ENCODE measurements at places on chromosomes 1 and 21.

DNA sequence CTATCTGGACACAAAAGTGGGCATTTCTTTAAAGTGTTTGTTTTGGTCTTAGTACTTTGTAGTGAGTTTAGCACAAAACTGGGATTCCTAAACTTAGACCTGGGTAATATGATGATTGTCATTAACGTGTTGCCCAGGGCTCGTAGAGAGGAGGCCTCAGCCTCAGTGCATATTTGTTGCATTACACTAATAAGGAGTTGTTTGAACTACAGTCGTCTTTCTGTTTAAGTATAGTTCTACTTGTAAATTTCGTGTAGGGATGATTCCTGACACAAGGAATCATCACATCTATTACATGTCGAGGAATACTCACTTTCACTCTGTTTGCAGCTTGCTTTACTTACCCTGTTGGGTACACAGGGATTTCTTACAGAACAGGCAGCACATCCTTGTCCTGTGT is 85.0 kb downstream of the PRDM2 start:
- no peak for DNase-seq

DNA sequence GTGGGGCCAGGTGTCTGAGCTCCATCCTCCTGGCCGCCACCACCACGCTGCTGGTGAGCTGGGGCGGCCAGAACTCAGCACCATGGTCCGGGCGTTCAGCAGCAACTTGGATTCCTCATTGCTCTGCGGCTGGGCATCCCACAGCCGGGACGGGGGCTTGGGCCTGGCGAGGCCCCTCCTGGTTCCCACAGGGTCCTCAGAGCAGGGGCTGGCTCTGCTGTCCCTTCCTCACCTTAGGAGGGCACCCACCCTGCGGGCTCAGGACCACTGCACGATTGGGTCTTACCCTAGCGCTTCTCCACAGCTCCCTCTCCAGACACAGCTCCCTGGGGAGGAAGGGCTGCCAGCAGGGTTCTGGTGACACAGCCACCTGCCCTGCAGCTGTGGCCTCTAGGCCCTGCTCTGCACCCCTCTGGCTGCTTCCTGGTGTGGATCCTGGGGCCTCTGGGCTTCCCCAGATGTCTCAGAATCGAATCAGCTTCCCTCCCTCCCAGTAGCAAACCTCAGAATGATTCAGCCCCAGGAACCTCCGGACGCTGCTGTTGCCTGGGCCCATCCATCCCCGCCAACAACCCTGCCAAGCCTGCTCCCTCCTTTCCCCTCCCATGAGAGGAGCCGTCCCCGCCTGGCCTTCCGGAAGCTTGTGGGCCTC is 25.0 kb downstream of the CRYAA start:
- DNase-seq: no peak

GRCh38 chr1:60008500-60008899 is 65.1 kb downstream of the C1orf87 start:
- no peak for DNase-seq

- DNase-seq: no peak
Observed at GRCh38 chr1:16181887-16182719, 26.2 kb upstream of the EPHA2 start.

- peak; percentile 49 for DNase-seq
Observed at GRCh38 chr1:94974241-94974640, 47.3 kb upstream of the CNN3 start.

DNA sequence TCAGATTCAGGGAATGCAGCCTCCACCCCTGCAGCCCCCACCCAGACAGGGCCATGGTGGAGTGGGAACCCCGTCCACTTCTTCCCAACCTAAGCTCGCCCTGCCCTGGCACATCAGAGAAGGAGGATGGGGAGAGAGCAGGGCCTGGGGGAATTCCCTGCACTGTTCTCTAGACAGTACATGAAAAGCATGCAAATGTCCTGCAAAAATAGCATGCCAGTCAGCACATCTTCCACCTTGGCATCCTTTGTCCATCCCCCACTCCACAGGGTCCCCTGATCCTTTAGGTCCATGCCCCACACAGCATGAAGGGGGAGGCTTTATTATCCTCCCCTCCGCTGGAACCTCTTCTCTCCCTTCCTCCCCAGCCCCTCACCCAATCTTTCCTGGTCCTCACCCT is 35.0 kb upstream of the RD3 start:
- no peak for DNase-seq

- DNase-seq: no peak
Observed at GRCh38 chr1:110774398-110774797, 98.5 kb upstream of the CD53 start.

DNA sequence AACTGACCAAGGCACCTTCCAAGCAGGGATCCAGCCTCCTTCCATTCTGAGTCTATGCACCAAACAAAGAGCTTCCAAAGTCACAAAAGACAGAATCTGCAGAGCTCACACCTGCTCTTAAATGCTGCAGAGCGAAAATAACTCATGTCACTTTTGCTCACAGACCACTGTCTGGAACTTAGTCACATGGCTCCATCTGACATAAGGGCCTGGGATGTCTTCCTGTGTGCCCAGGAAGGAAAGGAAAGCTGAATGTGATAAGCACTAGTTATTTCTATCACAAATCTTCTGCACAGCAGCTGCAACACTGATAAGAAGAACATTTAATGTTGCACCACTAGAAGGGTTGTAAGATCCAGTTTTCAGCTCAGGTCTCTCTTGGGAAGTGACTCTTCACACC is 39.5 kb upstream of the SGIP1 start:
- DNase-seq: no peak

- DNase-seq: no peak
Observed at GRCh38 chr1:88802950-88803349, 88.4 kb downstream of the GTF2B start.

DNA sequence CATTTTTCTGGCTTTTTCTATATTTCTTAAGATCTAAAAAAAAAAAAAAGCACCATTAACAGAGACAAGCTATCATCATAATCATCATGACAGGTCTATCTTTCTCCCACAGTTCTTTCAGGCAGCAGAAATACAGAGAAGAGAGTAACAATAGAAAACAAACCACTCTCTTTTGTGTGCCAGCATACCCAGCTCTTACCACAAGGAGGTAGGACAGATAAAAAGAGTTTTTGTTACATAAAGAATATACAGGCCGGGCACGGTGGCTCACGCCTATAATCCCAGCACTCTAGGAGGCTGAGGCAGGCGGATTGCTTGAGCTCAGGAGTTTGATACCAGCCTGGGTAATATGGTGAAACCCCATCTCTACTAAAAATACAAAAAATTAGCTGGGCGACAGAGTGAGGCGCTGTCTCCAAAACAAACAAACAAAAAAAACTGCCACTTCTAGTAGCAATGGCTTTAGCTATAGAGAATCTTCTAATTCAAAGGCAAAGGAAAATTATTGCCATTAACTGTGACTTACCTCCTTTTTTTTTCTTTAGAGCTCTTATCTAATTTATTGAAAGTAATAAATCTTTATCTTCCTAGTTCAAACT is 39.7 kb downstream of the ANKRD13C start:
- DNase-seq: no peak

GRCh38 chr1:156656806-156657740 is 15.2 kb downstream of the BCAN start:
- no peak for DNase-seq

DNA sequence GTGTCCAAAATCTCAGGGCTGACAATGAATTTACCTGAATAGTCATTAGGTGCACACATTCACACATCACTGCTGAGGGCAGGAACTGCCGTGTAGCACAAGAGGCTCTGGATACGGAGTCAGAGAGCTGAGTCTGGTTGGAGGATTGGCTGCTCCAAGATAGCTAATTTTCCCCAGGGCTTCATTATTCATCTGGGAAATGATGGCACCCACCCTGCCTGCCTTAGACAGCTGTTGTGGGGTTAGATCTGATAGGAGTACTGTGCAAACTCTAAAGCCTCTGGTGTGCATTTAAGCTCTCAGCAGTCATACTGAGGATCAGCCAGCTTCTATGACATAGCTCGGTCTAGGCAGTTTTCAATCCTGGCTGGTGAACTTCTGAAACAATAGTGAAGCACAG is 67.0 kb downstream of the LMX1A start:
- peak; percentile 34 for DNase-seq

DNA sequence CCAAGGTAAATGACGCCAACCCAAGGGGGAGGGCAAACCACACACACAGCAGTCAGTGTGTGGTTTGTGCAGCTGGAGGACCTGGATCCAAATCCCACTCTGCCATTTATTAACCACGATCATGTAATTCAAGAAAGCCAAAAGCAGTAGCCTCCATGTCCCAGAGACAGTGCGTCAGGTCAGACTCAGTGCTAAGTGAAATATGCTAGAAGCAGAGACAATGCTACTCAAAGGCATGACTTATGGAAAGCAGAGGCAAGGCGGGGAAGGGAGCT is 13.6 kb downstream of the TTC39A start:
- no peak for DNase-seq

- DNase-seq: no peak
Observed at GRCh38 chr1:241841691-241842090, 6.3 kb upstream of the EXO1 start.

GRCh38 chr21:32070676-32071330 is 198.0 kb downstream of the HUNK start:
- no peak for DNase-seq

- DNase-seq: no peak
Observed at GRCh38 chr1:34367954-34368353, 191.2 kb downstream of the C1orf94 start.

GRCh38 chr1:180680558-180681144 is 48.8 kb downstream of the XPR1 start:
- peak; percentile 38 for DNase-seq

- no peak for DNase-seq
Observed at GRCh38 chr1:226786550-226786949, 47.5 kb upstream of the ITPKB start.

DNA sequence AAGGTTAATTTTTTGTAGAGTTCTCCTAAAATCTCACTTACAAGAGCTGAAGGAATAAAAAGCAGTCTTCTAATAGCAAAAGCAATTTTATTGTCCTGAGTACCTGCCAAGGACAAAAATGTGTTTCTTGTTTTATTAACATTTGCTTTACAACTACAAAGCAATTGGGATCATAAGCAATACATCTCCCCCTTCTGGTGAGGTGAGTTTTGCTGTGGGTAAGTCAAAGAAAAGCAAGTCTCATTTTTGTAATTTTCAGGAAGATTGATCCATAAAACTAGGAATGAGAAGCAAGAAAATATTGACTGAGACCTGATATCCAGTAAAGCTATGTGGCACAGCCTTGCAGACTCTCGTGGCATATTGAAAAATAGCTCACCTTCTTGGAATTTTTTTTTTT is 2162.7 kb downstream of the NCAM2 start:
- no peak for DNase-seq

DNA sequence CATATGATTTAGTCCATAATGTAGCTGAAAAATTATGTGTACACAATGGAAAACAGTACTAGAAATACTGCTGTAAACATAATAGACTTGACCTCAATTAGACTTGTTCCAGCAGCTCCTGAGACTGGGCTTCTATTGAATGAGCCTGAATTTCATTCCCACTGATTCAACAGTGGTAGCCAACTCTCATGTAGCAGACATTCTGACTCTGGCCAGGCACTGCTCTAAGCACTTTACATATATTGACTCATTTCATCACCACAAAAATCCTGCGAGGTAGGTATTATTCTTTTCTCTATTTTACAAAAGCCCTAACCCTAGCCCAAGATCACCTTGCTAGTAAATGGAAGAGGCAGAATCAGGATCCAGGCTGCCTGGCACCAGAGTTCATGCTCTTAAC is 12.8 kb upstream of the CTSS start:
- DNase-seq: no peak

GRCh38 chr1:223815865-223816264 is 29.9 kb downstream of the TP53BP2 start:
- DNase-seq: no peak

GRCh38 chr1:220219865-220220698 is 52.2 kb downstream of the RAB3GAP2 start:
- DNase-seq: no peak

- DNase-seq: no peak
Observed at GRCh38 chr1:54297596-54298283, 97.8 kb downstream of the MRPL37 start.

GRCh38 chr1:24688621-24689195 is 45.6 kb downstream of the SRRM1 start:
- peak; percentile 80 for DNase-seq

- no peak for DNase-seq
Observed at GRCh38 chr1:8338526-8339202, 20.8 kb downstream of the SLC45A1 start.

- no peak for DNase-seq
Observed at GRCh38 chr1:237863234-237863633, 27.5 kb downstream of the ZP4 start.

GRCh38 chr1:221837896-221838295 is 96.0 kb upstream of the DUSP10 start:
- no peak for DNase-seq

- no peak for DNase-seq
Observed at GRCh38 chr21:45280969-45281368, 6.7 kb downstream of the POFUT2 start.

DNA sequence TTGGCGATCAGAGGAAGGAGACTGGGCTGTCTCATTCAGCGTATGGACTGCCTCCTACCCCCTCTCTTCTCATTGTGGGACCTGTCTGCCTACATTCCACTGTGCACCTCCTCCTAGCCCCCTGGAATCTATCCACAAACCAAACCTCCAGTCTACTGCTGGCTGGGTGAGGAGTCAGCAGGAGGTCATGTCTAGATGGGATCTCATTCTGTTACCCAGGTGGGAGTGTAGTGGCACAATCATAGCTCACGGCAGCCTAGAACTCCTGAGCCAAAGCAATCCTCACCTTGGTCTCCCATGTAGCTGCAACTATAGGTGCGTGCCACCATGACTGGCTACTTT is 18.0 kb upstream of the TTC22 start:
- no peak for DNase-seq

DNA sequence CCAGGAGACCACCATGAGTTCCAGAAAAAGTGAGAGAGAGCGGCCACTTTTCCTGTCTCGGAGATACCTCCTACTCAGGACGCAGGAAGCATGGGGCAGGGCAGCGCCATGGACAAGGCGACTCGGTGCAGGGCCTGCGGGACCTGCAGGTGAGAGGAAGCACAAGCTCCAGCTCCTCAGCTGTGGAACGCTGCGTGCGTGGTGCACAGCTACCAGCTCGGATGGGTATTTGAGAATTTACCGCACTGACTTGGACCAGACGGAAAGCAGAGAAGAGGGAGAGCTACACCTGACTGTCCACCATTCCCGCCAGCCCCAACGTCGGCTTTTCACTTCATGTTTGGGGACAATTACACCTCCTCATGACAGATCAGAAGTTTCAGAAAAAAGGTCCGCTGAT is 8.2 kb upstream of the CDK11A start:
- DNase-seq: no peak

- DNase-seq: no peak
Observed at GRCh38 chr1:15618077-15618654, 908 bp downstream of the DDI2 start.

DNA sequence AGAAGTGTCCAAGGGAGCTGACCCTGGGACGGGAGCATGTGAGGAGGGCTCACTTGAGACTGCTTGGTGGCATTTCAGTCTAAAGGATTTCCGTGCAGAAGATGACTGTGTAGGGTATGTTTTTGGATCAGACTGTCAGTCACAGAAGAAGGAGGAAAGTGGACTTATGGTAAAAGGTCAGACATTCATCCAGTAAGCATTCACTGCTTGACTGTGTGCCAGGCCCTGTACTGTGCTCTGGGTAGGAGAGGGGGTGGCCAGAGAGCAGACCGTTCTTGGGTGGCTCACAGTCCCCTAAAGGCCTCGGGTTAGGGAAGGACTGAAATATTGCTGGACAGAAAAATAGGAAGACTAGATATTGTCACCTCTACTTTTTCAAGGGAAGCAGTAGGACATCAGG is 2.1 kb upstream of the SERINC2 start:
- no peak for DNase-seq
